ENCODE measurements at places on chromosomes 1 and 21.

GRCh38 chr21:41662761-41663160 is 104.1 kb downstream of the RIPK4 start:
- no peak for DNase-seq

DNA sequence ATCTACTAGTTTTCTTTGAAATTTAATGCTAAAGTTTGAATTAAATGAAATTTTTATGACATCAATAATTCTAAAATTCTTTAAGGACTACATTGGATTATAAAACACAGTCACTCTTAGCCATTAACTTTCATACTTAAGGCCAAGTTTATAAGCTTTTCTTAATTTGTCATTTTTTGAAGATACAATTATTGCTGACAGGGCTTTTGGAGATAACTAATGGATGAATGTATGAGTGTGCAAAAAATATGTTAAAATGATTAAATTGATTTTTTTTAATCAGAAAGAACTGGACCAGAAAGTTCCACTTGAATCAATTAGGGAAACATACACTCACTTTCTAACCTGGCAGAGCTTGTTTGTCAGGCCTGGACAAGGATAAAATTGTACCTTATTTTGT is 70.3 kb upstream of the CHODL start:
- DNase-seq, result no peak

GRCh38 chr1:13788795-13789194 is 88.8 kb downstream of the PRDM2 start:
- no peak for DNase-seq

- no peak for DNase-seq
These were observed 288.4 kb upstream of the DEPDC1 start for GRCh38 chr1:68785328-68785727.

DNA sequence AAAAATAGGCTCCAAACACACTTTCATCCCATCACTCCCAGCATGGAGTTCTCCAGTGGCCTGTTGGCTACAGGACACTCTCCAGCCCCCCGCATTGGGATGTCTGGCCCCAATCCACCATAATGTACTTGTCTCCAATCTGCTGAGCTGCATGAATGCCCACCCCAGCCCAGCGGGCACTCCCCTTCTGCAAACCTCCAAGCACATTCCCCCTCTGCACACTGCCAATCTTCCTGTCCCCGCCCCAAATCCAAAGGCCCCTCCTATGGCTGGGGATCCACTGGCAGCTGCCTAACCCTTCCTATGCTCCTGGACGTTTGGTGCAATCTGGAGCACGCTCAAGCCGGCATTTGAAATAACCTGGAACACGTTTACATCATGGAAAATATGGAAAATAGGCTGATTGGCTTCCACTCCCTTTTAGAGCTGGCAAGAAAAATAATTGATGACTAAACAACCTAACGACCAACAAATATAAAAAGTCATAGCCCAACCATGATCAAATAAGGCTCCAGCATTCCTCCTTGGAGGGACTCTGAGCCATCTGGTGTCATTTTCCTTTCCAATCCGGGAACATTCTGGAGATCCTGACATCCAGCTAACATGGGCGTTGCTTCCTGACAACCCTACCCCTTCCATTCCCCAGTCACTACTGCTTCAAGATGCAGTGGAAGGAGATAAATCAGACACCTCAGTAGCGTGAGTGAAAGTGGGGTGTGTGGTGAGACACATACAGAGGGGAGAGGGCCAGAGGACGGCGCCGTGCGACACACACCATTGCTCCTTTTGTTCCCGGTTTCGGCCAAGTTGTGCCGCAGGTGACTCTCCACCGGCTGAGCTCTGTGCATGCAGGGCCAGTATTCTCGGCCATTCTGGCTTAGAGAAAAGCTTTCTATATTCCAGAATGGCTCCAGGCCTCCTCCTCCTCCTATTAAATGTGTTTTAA is 41.6 kb downstream of the PDE9A start:
- DNase-seq, result no peak
